Osteoblast (primary cell): ENCODE measurements at places on chromosomes 12 and 14. TPM values are rescaled to one million over a fixed set of nuclear protein-coding genes. Genes with fewer than 3 reads are reported as not detected.

Gene KLRC1
- not detected in 2 replicates for total RNA-seq

DNA sequence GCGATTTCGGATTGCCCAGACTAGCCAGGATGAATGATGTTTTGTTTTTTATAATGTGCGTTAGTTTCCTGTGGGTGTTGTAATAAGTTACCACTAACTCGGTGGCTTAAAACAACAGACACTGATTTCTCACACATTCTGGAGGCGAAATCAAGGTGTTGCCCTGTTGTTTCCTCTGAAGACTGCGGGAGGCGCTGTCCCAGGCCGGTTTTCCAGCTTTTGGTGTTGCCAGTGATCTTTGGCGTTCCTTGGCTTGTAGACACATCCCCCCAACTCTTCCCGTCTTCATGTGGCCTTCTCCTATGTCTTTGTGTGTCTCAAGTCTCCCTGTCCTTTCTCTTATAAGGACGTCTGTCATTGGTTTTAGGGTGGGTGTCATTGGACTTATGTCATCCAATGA is 267.7 kb downstream of the AACS start:
- no peak for DNase-seq
- no peak overlapping the region for H3K27ac ChIP-seq
- no peaks in the 10 kb centered on the region for H3K36me3 ChIP-seq
- H3K27me3 ChIP-seq, result no peaks in the 10 kb centered on the region
- H3K4me3 ChIP-seq, result no peak overlapping the region
- no peaks in the 10 kb centered on the region for H3K4me1 ChIP-seq

Gene KRT2
- total RNA-seq, result not detected in 2 replicates

- no peak overlapping the region for H3K27ac ChIP-seq
- peaks cover 19% of the 10 kb centered on the region for H3K27me3 ChIP-seq
- no peaks in the 10 kb centered on the region for H3K4me1 ChIP-seq
- no peak overlapping the region for H3K4me3 ChIP-seq
Measured at GRCh38 chr12:25518512-25518911, 34.6 kb downstream of the LMNTD1 start.

Gene LMO3
- total RNA-seq, result 3.2 and 3.3 TPM in 2 replicates

- peak; percentile 93 for DNase-seq
- H3K4me3 ChIP-seq, result no peak overlapping the region
- no peaks in the 10 kb centered on the region for H3K36me3 ChIP-seq
- no peaks in the 10 kb centered on the region for H3K27me3 ChIP-seq
Measured at GRCh38 chr12:126874427-126875026, 1392.4 kb upstream of the TMEM132C start.
